Activated gamma-delta T cell treated with Interleukin-2 at 50 U/mL for 16 hours (primary cell): ENCODE measurements at places on chromosomes 4 and X.

GRCh38 chr4:109494563-109494962, 60.9 kb downstream of the SEC24B start:
- no peak for DNase-seq

DNA sequence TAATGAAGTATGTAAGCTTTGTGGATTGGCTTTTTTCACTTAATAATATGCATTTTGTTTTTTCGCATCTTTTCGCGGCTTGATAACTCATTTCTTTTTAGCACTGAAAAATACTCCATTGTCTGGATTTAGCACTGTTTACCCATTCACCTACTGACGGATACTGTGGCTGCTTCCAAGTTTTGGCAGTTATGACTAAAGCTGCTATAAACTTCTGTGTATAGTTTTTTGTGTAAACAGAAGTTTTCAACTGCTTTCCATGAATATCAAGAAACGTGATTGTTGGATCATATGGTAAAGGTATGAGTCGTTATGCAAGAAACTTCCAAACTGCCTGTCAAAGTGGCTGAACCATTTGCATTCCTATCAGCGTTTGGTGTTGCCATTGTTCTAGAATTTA, 87.6 kb downstream of the BMP3 start:
- DNase-seq: no peak

- no peak for DNase-seq
These were observed 161.5 kb downstream of the SOWAHB start for GRCh38 chr4:76736414-76736813.

- DNase-seq: no peak
These were observed 80.8 kb upstream of the MAB21L2 start for GRCh38 chr4:150501009-150501727.
